RPMI8226 (cell line): ENCODE measurements at places on chromosomes 12 and 14.

DNA sequence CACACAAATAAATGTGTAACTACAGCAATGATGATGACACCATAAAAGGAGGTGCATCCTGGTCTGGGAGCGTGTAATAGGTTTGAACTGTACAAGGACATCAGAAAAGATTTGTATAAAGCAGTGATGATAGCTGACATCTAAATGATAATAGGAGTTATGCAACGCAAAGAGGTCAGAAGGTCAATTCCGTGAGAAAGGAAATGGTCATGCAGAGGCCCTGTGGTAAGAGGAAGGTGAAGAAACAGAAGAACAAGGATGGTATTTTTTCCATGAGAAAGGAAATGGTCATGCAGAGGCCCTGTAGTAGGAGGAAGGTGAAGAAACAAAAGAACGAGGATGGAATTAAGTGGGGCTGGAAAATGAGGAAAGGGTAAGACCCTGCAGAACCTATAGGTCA, 106.7 kb upstream of the TMPO start:
- DNase-seq = no peak

- no peak for DNase-seq
Measured at GRCh38 chr14:87628129-87628528, 364.9 kb downstream of the GALC start.

GRCh38 chr12:92722897-92723296, 20.1 kb downstream of the PLEKHG7 start:
- no peak for DNase-seq

DNA sequence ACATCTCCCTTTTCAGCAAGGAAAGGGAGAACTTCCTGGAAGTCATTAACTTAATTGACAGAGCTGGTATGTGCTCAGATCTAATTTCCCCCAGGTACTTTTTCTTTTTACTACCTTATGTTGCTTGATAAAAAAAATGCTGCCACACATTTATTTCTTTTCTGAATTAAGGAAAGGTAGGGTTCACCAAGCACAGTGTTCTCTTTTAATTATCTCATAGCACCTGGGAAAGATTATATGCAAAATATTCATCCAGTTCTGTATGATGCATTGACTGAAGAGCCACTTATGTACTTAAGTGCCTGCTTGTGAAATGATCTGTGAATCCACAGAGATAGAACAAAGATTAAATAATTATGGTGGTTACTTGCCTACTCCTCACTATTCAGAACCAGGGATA, 25.1 kb downstream of the KCNC2 start:
- no peak for DNase-seq

DNA sequence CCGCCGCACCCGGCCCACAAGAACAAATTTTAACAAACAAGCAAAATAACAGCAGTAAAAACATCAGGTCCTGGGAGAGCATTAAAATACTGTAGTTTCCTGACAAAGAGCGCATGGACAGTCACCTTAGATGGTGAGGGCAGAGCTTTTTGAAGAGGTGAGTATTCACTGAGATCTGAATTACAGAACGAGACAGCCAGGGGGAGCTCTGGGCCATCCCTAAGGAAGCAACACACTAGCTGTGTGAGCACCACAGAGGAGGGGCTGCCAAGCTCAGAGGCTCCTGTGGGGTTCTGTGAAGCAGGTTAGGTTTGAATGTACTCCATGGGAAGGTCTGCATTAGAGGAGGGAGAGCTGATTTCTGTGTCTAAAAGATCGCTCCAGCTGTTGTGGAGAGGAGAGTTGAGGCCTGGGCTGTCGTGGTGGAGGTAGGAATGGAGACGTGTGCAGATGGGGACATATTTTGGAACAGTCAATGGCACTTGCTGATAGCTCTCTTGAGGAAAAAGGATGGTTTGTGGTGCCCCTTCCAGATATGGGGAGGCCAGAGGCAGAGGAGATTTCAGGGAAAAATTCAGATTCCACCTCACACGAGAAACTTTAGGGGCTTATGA, 72.9 kb downstream of the TRAFD1 start:
- DNase-seq = peak; percentile 49

GRCh38 chr12:27434673-27435565, 11.6 kb upstream of the SMCO2 start:
- DNase-seq = peak; percentile 10
